Activated CD8-positive, alpha-beta memory T cell treated with anti-CD3 and anti-CD28 coated beads for 1 hour (primary cell): ENCODE measurements at places on chromosomes 5 and 9.

DNA sequence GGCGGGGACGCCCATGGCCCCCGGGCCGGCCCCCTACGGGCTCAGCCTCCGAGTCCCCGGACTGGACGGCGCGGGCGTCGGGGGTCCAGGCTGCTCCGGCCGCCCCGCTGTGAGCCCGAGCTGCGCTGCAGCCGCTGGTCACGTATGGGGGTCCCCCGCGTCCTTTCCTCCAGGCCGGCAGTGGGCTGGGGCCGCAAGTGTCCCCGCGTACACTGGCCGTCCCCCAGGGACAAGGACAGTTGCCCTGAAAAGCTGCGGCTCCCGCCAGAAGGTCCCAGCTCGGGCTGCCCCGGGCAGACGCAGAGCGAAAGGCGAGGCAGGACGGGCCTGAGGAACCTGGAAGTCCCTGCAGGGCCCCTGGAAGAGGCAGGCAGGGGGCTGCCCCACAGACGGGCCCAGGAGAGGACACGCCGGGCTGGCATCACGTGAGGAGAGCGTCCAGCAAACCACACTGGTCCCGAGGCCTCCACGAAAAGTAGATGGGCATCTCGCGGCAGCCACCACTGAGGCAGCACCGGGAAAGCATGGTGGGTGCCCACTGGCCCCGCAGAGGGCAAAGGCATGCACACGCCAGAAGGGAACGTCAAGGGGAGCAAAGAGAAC lies 3.3 kb upstream of the NKD2 start:
- DNase-seq = no peak

GRCh38 chr9:119240546-119240945 lies 128.7 kb downstream of the BRINP1 start:
- DNase-seq = no peak

- no peak for DNase-seq
Observed at GRCh38 chr5:107943923-107944322, 273.2 kb upstream of the EFNA5 start.

DNA sequence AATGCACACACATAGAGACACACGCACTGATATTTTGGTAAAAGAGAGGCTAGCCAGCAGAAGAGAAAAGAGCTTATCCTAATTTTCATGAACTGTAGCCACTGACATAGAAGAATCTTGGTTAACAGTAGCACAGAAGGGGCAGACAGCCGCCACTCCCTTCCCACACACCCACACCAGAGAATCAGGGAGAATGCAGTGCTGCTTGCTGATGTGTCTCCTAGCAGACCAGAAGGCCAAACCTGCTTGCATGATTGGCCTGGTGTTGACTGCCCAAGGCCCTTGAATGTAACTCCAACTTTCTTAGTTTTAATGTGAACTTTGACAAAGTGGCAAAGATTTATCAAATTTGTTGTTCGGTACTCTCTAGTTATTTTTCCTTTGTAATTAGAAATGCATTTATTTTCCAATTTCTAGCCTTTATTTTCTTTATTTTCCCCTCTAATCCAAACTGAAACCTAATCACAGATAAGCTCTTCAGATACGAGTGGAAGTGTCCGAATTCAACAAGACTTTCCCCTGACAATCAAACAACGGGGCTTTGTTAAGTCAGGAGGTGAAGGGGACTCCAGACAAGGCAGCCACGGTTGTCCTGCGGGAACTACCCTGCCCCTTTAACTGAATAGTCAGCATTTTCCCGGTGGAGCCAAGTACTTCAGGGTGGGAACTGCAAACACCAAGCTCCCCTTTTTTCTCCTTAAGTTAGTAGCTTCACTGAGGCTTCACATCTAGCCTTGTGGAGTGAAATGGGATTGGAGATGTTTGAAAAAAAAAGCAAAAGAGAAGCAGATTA lies 81.9 kb upstream of the CTSL start:
- DNase-seq = no peak

DNA sequence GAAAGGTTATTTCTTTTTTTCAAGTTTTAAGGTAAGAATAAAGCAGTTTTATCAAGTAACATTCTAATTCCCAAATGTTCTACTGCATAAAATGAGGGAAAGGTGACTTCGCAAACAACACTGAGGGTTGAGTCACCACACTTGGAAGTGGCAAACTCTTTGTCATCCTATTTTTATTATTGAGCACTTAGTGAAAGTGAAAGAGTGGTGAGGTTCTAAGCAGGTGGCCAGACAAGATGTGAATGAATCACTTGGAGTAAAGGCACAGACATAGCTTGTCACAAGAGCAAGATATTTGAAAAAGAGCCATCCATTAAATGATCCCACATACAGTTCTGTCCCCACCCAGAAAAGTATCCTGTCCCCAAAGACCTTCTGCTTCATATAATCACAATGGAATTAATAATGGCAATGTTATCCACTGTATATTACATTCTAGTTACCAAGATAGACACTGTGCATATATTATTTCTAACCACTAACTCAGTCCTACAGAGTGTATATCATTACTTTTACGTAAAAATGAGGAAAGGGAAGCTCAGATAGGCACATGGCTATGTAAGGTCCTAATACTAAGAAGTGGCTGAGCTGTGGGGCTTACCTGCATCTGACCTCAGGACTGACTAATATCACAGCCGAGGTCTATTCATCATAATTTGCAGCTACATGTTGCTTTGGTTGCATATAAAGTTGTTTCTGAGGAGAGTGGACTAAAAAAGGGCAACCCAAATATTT lies 730.4 kb upstream of the MEF2C start:
- no peak for DNase-seq

DNA sequence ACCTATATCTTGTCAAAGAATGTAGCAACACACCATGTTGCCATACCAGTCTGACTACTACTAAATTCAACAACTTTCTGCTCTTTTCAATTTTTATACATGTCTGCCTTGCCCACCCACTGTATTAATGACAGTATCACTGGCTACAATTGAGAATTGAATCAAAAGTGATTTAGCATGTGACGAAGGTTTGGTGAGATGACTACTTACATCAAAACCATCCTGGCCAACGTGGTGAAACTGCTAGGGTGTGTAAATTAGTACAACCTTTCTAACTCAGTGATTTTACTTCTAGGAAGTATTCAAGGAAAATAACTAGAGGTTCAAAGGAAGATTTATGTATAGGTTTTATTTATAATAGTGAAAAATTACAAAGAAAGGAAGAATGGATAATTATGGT lies 109.8 kb downstream of the UNC13B start:
- no peak for DNase-seq
